Thoracic aorta endothelial cell (primary cell): ENCODE measurements at places on chromosomes 3 and 15. TPM values are rescaled to one million over a fixed set of nuclear protein-coding genes. Genes with fewer than 3 reads are reported as not detected.

GPR160 gene
- total RNA-seq = 3.0 and 5.3 TPM in 2 replicates

THSD4 gene
- total RNA-seq = 19.3 and 26.1 TPM in 2 replicates

SNRPN gene
- 91.8 and 126 TPM in 2 replicates for total RNA-seq

CXCR6 gene
- total RNA-seq = not detected in 2 replicates

PRKCD gene
- 4.5 and 5.8 TPM in 2 replicates for total RNA-seq

PTX3 gene
- total RNA-seq = 510 and 684 TPM in 2 replicates
